AG08396 (cell line): ENCODE measurements at places on chromosomes 3 and 15.

GRCh38 chr3:126314305-126314789 lies 42.9 kb downstream of the KLF15 start:
- no peak for DNase-seq

DNA sequence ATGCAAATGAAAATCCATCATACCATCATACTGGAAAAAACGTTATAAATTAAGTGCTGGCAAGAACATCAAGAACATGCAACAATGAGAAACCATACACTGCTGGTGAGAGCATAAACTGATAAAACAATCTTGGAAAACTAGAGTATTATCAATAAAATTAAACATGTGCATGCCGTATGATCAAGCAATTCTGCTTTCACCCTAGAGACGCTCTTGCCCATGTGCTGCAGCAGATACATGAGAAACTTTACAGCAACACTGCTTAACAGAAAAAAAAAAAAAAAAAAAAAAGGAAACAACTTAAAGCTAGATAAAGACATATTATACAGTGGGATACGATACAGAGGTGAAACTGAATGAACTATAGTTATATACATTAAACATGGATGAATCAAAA lies 21.8 kb downstream of the SPG11 start:
- DNase-seq: no peak

- DNase-seq: no peak
These were observed 717.3 kb downstream of the OTOL1 start for GRCh38 chr3:162213956-162214355.

DNA sequence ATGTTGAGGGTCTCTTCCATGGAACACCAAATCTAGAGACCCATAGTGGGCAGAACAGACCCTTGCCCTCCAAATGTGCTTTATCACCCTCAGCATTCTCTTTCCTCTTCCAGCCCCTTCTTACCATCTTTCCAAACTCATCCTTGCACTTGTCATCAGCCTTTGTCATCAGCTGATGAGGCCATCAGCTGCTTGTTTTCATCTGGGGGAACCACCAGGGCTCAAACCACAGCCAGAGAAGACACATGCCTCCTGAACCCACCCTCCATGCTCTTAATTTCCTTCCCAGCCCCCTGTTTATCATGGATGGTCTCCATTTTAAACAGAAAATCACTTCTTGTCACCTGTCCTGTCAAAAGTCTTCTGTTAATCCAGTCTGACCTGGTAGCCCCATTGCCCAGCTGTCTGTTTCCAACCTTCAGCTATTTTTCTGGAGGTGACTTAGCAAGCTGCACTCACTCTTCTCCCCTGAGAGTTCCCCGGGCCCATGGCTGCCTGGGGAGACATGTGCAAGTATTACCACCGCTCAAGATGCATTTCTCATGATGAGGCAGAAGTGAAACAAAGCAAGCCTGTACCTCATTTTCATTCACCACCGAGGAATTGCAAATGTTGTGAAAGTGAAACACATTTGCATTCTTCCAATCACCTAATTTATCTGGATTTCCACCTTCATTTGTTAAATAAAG lies 14.7 kb upstream of the SYNM start:
- no peak for DNase-seq

GRCh38 chr15:38069511-38070011 lies 135.1 kb downstream of the TMCO5A start:
- peak; percentile 79 for DNase-seq

DNA sequence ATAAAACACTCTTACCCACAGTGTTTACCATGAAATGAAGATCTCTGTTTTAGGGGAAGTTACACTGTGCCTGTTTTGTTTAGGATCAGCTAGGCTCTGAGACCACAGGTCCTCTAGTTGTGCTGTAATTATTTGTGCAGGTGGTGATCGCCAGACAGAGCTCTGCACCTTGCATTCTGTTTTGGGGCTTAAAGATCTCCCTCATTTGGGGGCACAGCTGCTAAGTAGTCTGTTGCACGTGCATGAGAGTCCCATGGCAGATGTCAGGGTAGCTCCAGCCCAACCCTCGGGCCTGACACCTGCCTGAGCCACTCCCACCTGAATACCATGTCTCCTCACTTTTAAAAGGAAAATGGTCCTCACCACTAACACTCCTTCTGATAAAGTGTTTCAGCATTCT lies 12.4 kb downstream of the C3orf20 start:
- DNase-seq: no peak

- no peak for DNase-seq
These were observed 152.5 kb upstream of the PEX5L start for GRCh38 chr3:180189310-180189648.

DNA sequence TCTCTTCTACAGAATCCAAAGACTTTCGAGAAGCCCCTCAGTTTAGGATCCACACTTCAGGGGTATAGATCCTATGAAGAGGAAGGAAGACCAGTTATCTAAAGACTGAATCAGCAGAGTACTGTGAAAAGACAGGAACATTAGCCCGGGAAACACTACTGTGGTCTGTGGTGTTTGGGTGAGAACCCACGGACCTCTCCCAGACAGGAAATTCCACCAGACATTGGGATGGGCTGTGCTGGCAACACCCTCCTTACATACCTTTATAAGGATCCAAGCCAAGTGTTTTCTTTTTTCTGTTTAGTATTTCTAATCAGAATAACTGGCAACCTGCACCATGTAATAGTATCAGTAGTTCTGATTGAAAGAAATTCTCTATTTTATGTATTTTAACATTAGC lies 14.1 kb downstream of the TMEM207 start:
- no peak for DNase-seq

GRCh38 chr15:25250906-25251622 lies 187.8 kb downstream of the UBE3A start:
- no peak for DNase-seq

GRCh38 chr15:43919540-43920253 lies 92.9 kb downstream of the WDR76 start:
- DNase-seq: no peak

GRCh38 chr3:142022381-142022780 lies 127.0 kb downstream of the TFDP2 start:
- DNase-seq: no peak

- DNase-seq: peak; percentile 71
These were observed 85.6 kb downstream of the NEDD4 start for GRCh38 chr15:55907797-55908196.
